ENCODE measurements at places on chromosomes 7 and 10.

DNA sequence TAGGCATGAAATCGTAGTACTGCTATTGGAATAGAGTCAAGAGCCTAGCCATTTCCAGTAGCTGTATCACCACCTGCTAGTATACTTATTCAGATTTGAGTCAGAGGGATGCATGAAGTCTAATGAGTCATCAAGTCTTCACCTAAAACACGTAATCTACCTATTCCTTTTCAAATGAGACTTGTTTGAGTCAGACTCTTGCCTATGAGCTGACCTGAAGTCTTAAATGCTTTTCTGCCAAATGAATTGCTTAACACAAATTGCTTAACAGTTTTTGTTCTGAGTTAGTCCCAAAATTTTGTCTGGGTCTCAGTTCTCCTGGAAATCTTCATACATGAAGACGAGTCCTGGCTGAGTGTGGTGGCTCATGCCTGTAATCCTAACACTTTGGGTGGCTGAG, 165.2 kb downstream of the GNAT3 start:
- no peak for DNase-seq

GRCh38 chr10:124077208-124077993, 16.0 kb downstream of the CHST15 start:
- DNase-seq, result peak; percentile 54

DNA sequence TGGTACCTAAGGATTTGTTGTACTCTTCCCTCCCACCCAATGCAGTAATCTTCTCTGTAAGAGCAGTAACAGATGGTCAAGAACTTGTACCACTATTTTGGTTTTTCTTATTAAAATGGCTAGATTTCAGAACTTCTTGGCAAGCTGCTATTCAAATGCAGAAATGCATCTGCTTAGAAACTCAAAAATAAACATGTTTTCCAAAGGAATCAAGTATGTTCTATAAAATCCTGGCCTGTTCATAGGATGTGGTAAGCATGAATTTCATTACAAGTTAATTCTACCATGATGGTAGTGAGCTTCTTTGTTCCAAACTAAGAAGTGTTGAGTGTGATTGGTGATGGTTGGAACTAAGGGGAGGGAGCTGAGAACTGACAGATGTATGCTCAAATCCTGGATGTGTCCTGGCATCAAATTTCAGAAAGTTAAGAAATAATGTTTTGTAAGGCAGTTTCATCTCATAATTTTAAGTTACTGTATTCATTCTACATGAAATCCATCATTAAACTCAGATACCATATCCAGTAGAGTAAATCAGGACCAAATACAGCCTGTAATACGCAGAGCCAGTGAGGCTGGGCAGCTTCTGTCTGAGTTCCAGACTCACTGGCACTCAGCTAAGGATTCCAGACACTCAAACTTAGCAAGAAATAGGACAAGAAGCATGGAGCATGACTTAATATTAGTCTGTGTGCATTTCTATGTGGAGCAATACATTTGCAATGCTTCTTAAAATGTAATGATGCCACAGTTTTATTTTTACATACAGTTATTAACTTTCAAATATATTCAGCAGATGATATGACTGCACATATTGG, 119.6 kb downstream of the TES start:
- DNase-seq, result no peak

- DNase-seq, result no peak
These were observed 296.9 kb downstream of the SORCS3 start for GRCh38 chr10:104938031-104938430.

GRCh38 chr7:2782565-2782964, 61.5 kb downstream of the GNA12 start:
- no peak for DNase-seq

- DNase-seq, result no peak
These were observed 58.0 kb upstream of the SLC35G1 start for GRCh38 chr10:93835770-93836169.

DNA sequence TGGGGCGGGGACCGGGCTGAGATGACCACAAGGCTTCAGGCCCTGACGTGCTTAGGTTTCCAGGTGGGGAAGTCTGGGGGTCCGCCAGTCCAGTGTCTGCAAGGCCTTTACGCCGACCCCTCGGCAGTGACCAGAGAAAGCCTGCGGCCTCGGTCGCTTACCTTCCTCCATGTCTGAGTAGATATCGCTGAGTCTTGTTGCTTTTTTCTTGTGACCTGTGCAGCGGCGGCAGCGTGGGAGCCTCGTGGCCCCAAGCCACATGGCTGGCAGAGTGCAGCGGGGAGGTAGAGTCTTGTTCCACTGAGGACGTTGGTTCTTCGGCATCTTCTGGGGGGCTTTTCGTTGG, 329 bp downstream of the NOLC1 start:
- DNase-seq, result no peak

DNA sequence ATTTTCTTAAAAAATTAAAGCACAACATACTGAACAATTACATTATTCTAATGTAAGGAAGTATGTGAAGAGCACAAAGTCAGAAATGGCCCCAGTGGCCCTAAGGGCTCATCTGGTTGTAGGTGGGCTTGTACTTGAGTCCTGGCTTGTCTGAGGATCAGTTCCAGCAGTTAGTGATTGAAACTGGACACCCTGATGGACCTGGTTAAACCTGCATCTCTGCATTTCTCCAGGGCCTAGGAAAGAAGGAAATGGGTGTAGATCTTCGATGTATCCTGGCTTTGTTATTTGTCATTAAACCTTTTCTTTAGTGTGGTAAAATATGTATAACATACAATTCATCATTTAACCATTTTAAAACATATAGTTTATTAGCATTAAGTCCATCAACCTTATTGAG, 9.7 kb upstream of the AKR1C2 start:
- peak; percentile 17 for DNase-seq

GRCh38 chr10:67925449-67926005, 41.1 kb downstream of the SIRT1 start:
- no peak for DNase-seq

GRCh38 chr7:123601530-123601929, at the start of gene ASB15:
ASB15 (plus strand) TSS chr7:123601821; CDS start chr7:123614503, 12,682 bp downstream.
- no peak for DNase-seq

- peak; percentile 22 for DNase-seq
These were observed 70.2 kb downstream of the HTR7 start for GRCh38 chr10:90787393-90788198.

- peak; percentile 95 for DNase-seq
These were observed at the start of gene NSUN6 for GRCh38 chr10:18651324-18652007. NSUN6 (minus strand) TSS chr10:18651587; CDS start chr10:18651203, 384 bp downstream.

DNA sequence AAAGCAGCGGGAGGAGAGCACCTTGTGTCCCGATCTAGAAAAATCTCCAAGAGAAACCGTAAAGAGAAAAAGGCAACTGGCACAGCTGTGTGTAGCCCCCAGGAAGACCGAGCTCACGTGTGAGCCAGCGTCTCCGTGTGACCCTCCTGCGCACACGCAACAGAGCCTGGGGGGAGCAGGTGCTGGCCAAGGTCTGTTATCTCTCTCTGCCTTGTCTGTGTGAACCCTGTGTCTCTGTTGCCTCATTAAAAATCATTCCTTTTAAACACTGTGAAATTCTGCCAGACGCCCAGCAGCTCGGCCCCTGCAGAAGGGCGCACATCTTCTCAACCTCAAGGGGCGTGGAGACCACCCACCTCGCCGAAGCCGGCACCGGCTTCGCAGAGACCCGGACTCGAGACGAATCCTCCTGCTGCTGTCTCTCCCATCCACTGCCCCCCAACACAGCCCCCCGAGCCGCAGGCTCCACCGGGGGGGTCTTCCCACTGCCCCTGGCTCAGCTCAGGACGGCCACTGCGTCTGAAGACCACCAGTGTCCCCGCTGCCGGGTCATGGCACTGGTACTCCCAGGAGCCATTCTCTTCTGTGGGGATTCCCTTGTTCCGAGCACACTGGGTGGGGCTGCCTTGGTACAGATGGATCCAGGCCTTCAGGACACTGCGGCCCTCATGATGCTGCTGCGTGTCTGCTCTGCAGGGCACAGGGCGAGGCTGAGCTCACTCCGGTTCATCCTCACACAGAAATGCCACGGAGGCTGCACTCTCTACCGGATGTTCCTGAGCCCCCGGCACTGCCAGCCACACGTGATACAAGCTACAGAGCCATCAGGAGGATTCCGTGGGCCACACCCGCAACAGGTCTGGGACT, 94.3 kb upstream of the DNAAF5 start:
- DNase-seq, result no peak

DNA sequence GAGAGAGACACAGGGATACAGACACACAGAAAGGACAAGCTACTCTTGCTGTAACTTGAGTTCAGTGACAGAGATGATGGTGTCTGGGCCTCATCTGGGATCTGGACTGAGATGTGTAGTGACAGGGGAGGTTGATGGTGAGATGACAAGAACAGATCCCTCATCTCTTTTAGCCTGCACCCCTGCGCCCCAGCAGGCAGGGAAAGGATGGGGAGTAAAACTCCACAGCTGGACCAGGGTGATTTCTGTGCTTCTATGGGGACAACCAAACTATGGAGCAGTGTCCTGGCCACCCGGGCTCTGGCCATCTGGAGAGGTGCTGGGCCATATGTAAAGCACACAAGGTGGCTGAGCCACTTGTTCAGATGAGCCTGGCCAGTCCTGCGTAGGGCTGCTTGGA, 4.5 kb upstream of the LRRC18 start:
- no peak for DNase-seq

- DNase-seq, result no peak
These were observed 25.6 kb upstream of the NPS start for GRCh38 chr10:127523476-127523875.

DNA sequence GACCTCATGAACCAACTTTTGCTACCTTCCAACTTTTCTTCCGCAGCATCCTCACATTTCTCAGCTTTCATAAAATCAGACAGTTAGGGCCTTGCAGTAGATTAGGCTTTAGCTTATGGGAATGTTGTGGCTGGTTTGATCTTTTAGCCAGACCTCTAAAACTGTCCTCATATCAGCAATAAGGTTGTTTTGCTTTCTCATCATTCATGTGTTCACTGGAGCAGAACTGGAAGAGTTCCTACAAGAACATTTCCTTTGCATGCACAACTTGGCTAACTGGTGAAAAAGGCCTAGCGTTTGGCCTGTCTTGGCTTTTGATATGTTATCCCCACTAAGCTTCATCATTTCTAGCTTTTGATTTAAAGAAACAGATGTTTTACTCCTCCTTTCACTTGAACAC, 130.0 kb upstream of the LRRTM3 start:
- no peak for DNase-seq

- no peak for DNase-seq
These were observed 40.3 kb downstream of the CELF2 start for GRCh38 chr10:11057994-11058393.

DNA sequence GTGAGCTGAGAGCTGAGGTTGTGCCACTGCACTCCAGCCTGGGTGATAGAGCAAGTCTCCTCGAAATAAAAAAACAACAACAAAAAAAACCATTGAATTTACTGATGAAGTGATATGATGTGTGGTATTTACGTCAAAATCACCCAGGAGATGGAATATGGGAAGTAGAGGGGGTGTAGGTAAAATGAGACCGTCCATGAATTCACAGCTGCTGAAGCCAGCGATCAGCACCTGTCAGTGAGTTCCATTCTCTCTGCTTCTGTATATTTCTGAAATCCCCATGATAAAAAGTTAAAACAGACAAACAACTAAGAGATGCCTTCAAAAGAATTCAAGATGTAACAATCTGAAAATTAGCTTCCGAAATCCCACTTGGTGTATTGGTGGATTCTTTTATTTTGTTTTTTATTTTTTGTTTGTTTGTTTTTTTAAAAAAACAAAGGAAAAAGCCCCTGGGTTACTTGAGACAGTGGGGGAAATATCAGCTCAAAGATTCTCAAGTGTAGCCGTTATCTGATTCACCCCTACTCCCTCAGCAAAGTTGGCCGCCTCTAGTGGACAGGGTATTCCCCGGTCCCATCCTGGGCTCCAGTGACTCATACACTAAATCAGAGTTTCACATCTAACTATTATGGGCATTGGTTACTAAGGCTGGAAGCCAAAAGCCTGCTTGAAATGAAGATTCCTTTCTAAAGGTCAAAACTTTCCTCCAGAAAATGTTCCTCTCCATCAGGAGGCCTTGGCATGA, 76.4 kb downstream of the MAP3K8 start:
- no peak for DNase-seq

GRCh38 chr10:129624526-129624925, 157.5 kb downstream of the MGMT start:
- no peak for DNase-seq

GRCh38 chr10:10995120-10995519, 22.6 kb upstream of the CELF2 start:
- no peak for DNase-seq

- no peak for DNase-seq
These were observed 56.3 kb upstream of the DNAH11 start for GRCh38 chr7:21486511-21486910.
